ENCODE measurements at places on chromosomes 6 and 20.

DNA sequence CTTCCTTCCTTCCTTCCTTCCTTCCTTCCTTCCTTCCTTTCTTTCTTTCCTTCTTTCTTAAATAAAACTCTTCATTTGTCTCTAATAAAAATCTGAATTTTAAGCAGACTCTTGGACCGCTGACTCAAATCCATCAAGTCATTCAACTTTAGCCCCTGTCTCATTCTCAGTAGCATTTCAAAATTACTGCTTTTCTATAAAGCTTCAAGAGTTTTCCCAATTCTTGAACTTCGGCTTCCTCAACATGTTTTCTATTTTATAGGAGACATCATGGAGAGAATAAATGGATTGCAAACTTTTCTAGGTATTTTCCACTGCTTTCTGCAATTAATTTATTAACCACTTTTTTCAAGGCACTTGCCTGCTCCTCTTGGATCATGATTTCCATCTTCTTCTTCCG, 497.1 kb upstream of the GJE1 start:
- no peak for DNase-seq

DNA sequence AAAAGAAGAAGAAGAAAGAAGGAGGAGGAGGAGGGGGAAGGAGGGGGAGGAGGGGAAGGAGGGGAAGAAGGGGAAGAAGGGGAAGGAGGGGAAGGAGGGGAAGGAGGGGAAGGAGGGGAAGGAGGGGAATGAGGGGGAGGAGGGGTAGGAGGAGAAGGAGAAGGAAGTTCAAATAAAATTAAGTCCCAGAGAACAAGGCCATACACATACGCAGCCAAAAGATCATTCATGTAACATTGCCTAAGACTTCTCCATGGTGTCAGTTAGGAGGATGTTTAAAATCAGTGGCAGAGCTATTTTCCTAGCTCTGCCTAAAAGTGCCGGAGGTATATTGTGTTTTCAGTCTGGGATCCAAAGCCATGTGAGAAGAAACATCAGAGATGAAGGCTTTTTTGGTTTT, 75.8 kb downstream of the PLCB4 start:
- DNase-seq = no peak

DNA sequence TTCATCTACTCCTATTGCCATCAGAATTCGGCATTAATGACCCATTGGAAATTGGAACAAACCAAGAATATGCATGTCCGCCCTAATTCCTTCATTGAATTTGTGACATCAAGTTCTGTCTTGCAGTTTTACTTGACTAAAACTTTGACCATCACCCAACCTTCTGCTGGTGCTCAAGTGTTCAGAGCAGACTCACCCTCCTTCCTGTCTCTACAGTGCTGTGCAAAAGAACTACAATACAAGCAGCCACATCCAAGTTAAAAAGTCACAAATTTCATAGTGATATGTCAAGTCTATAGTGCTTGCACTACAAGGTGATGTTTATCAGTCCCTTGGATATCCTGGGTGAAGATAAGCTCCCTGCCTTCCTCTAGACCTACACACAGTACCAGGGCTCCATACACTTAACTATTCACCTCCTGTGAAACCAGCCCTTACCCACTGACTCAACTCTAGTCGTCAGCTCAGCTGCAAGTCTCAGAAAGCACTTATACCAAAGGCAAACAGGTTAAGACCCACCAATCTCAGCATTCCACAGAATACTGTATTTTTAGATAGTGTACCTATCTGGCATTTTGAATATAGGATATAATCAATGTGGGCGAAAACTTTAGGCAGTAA, 23.6 kb downstream of the SNX5 start:
- DNase-seq = no peak

DNA sequence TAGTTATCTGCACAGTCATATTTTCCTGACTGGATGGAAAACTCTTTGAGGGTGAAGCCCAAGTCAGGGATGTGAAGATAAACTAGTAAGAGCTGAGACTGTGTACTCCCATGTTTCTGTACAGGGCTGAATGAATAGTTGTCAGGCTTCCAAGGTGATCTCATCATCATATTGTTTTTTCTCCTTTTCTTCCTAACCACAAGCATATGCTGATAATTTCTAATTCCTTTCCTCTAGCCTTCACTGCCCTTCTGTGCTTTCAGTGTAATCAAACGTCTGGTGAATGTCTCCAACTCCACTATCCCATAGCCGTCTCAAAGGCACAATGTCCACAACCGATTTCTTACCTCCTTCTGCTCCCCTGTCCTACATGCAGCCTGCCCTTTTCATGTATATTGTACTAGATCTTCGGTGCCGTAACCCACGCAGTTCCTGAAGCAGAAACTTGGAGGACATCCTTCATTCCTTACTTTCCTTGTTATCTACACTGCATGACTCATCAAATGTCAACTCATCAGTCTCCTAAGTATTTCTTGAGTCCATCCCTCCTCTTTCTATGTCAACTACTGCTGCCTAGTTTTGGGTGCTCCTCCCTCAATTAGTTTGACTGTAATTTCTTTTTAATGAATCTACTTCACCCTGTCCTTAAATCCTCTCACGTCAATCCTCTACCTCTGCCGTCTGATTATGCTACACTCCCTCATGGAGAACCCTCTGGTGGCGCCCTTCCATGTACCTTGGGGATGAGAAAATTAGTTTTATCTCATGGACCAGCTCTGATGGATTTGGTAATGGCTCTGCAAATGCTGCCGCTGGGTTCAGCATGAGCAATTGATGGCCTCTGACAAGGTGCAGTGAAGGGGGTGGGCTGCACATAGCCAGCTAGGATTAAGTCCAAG, 21.9 kb downstream of the NCOA7 start:
- peak; percentile 99 for DNase-seq

DNA sequence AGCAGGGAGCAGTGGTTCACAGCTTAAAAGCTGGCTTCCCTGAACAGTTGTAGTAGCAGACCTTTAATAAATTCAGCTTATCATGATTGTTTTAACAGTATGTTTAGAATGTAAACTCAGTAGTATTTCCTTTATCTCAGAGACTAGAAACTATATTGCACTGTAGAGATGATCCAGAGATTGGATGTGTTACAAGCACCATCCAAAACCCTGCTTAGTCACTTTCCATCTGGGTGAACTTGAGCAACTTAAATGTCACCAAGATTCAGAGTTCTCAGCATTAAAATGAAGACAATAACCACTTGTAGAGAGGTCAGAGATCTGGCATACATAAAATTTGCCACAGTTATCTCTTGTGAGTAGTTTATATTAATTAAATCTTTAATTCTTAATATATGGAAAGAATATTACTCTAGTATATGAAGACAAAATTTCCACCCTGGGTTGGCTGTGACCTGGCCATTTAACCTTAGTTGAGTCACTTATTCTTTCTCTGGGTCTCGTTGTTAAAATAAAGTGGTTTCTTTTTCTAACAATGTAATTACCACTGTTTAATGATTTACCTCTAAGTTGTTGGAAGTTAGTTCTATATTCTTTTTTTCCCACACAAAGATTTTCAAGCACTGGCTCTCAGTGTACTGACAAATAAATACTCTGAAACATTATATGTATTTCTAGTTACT, 239.2 kb upstream of the FKBP1C start:
- no peak for DNase-seq

GRCh38 chr6:91697010-91697695, 1110.3 kb upstream of the MAP3K7 start:
- DNase-seq = no peak

- no peak for DNase-seq
Measured at GRCh38 chr6:71402096-71402495, 113.5 kb downstream of the OGFRL1 start.

GRCh38 chr6:46218457-46218856, 47.7 kb upstream of the ENPP5 start:
- no peak for DNase-seq

DNA sequence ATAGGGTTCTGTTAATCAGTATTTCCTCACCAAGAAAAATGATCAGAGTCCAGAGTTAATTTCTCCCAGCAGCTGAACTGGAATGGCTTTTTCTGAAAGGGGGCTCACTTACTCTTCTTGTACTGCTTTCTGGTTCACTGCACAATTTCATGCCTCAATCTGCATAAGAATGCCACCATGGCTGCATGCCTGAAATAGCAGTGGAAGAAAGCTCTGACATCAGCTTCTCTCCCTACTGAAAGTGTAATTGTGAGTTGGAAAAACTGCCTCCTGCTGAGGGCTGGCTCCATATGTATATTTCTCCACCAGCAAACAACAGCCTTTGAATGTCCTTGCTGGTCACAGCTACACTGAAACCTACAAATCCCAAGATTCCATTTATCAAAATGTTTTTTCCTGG, 1027.2 kb upstream of the GJE1 start:
- peak; percentile 95 for DNase-seq

DNA sequence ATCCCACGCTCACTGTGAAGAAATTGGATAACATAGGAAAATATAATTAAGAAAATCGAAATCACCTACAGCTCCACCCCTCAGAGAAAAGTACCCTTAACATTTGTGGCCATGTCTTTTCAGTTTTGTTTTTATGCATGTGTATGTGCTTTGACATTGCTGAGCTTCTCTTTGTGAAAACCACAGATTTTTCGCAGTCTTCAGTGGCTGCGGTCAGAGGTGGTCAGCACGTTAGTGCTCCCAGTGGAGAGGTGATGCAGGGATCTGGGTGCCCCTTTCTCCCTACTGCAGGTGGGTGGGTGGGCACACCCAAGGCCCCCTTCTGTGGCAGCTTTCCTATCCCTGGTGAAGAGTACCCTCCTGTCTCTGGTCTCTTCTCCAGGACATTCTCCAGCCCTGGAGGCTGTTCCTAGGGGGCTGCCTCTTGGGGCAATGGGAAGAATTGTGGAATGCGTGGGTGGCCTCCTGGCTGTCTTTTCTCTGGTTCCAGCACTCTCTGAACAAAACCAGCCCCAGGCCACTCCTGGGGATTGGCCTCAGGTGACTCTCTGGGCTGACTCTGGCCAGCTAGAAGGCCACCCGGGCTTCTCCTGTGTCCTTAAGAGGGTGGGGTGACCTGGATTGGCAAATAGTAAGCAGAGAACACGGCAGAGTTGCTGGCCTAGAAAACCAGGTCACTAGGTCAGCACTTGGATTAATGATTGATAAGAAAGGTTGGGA, 49.8 kb upstream of the FANCE start:
- DNase-seq = no peak

DNA sequence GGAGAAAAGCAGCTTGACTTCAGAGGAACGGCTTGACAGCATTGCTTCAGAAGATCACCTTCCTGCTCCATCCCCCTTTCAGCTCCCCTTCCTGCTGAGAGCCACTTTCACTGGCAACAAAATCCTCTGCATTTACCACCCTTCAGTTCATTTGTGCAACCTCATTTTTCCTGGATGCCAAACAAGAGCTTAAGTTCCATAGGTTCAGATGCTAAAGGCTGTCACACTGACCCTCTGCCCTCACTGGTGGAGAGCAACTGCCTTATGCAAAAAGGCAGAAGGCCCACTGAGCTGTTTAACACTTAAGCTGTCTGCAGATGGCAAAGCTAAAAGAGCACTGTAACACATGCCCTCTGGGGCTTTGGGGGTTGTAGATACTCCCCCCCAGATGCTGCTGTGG, 131.2 kb upstream of the SPACA1 start:
- no peak for DNase-seq

- DNase-seq = no peak
Measured at GRCh38 chr6:36752886-36753506, 55.4 kb downstream of the RAB44 start.

DNA sequence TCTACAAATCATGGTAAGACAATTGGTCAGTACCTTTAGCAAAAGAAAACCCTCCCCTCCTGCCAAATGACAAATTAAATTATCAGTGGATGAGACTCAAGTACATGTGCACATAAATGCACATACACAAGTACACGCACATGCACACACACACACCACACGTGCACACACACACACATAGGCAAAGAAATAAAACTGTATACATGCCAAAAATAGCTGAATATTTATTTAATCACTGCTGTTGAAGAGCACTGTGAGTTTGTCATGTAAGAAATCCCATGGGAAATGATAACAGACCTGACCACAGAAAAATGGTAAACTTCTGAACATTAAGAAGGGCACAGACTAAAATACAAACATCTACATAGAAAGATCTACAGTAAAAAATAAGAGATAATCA, 46.6 kb upstream of the TNFAIP3 start:
- DNase-seq = no peak

GRCh38 chr20:54293526-54293925, 85.6 kb downstream of the PFDN4 start:
- peak; percentile 68 for DNase-seq

GRCh38 chr6:141677598-141678211, 455.0 kb upstream of the GJE1 start:
- peak; percentile 2 for DNase-seq

DNA sequence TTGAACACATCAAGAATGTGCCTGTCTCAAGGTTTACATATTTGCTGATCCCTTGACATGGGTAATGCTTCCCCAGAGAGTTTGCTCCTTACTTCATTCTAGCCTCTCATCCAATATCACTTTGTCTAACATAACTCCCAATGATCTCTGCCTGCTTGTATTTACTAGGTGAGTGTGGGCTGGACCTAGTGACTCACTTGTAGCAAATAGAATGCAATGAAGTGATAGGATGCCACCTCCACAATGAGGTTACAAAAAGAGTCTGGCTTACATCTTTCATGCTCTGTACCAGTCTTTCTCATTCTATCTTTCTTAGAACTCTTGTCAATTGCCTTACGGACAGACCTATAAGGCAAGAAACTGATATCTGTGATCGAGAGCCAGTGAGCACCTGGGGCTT, 44.9 kb upstream of the TMEM200A start:
- no peak for DNase-seq

- DNase-seq = no peak
Measured at GRCh38 chr6:142906945-142907470, 38.0 kb downstream of the HIVEP2 start.

DNA sequence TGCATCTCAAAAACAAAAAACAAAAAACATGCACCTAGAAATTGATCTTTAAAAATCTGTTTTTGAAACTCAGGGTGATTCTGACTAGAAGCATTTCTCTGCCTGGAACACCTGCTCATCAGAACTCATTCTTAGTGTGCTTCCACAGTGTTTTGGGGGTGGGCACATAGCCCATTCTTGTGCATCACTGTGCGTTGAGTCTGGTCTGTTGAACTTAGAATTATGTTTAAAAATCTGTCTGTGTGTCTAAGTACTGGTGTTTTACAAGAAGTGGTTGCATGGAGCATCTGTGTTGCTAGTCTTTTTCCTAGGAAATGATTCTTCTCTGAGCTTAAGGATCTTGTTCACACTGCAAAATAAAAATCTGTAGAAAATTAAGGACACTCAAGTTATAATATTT, 264.5 kb downstream of the SOX4 start:
- no peak for DNase-seq

- DNase-seq = no peak
Measured at GRCh38 chr6:15616261-15616660, 46.6 kb downstream of the DTNBP1 start.

- DNase-seq = no peak
Measured at GRCh38 chr20:23232679-23233308, 117.8 kb upstream of the NXT1 start.

GRCh38 chr6:45923831-45924391, 91.7 kb downstream of the CLIC5 start:
- DNase-seq = peak; percentile 54

DNA sequence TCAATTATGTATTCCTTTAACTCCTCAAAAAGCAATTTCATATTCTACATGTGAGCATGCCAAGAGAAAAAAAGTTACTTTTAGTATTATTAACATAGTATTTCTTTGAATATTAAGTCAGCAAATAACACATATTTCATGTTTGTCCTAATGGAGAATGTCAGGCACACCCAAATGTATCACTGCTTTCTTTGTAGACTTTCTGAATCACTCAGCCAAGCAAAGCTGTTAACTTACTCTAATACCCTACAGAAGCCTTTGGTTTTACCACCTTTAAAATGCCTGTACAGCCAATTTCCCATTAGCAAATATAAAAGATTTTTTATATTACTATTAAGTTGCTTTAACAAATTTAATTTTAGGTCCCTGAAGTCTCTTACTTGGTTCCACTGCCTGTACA, 23.8 kb downstream of the FRK start:
- DNase-seq = no peak

GRCh38 chr6:157574851-157575424, 193.9 kb downstream of the ZDHHC14 start:
- DNase-seq = no peak
